ENCODE measurements at places on chromosomes 16 and 17. TPM values are rescaled to one million over a fixed set of nuclear protein-coding genes. Genes with fewer than 3 reads are reported as not detected.

ARHGDIG gene
- total RNA-seq = 3.2 TPM

TP53TG3B gene
- not detected for total RNA-seq

DOC2A gene
- 1.7 TPM for total RNA-seq

CWC25 gene
- total RNA-seq = 20.5 TPM

CCL1 gene
- not detected for total RNA-seq

CES5A gene
- not detected for total RNA-seq

PLD2 gene
- total RNA-seq = 20.8 TPM

LRRC3C gene
- total RNA-seq = not detected

NTN1 gene
- 0.42 TPM for total RNA-seq

KRTAP9-8 gene
- not detected for total RNA-seq

ZNF205 gene
- total RNA-seq = 10.8 TPM
